Adrenal gland (tissue), 19 donors: ENCODE measurements at places on chromosomes 2 and 18. TPM values are rescaled to one million over a fixed set of nuclear protein-coding genes. Genes with fewer than 3 reads are reported as not detected.

GRCh38 chr2:179561702-179562101, 297.1 kb upstream of the SESTD1 start:
- DNase-seq: no peak

DNA sequence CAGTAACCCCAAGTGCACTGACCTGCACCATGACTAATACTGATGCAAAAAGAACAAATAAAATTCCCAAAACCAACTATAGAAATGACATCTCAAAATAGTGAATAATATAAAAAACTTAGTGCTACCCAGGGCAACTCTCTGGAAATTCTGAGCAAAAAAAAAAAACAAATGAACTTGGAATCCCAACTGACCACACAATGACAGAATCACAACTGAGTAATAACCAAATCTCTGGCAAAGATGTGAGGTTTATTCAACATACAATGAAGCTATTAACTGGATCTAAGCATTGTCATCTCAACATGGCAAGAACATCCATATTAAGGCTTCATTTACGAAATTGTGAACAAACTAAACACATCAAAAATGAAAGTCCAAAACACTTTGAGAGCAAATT, 22.7 kb downstream of the EXOC6B start:
- DNase-seq: no peak

SLC9A4 gene
- polyA plus RNA-seq: not detected

DNA sequence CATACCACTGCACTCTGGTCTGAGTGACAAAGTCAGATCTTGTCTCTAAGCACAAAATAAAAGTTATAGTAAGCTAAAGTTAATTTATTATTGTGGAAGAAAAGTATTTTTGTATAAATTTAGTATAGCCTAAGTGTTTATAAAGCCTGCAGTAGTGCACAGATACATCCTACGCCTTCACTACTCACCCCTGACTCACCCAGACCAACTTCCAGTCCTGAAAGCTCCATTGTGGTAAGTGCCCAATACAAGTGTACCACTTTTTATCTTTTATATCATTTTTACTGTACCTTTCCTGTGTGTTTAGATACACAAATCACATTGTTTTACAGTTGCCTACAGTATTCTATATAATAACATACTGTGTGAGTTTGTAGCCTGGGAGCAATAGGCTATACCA, 57.5 kb downstream of the UBE2E3 start:
- DNase-seq: no peak

ZNF521 gene
- 15.9 TPM for polyA plus RNA-seq

DSG4 gene
- polyA plus RNA-seq: not detected

DNA sequence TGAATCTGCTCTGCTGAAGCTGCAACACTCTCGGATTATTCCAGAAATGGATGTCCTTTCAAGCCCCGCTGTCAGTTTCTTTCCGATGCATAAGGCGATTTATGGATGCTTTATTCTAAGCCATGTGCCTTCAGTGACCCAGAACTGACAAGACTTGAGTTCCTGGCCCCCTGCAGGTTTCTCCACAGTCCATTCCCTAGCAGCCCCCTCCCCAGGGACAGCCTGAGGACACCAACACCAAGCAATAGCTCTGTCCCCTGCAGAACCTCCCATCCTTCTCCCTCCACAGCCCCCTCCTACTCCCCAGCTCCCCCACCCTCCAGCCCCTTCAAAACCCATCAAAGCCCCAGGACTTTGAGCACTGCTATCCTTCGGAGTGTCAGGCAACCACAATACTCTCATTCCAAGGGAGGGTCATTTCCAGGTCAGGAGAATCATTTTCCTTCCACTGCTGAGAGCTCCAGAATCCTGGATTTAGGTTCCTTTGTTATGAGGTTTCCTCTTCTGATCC, 24.6 kb upstream of the SPP2 start:
- no peak for DNase-seq

KCNJ13 gene
- polyA plus RNA-seq: not detected

DNA sequence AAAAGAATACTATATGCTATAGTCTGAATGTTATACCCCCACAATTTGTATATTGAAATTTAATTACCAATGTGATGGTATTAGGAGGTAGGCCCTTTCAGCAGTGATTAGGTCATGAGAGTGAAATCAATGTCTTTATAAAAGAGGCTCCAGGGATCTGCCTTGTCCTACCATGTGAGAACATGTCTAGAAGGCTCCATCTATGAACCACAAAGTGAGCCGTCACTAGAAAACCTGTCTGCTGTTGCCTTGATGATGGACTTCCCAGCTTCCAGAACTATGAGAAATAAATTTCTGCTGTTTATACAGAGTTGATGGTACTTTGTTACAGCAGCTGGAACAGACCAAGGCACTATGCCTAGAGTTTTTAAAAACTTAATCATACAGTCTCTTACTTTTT, 46.3 kb upstream of the FAM124B start:
- no peak for DNase-seq

GRCh38 chr2:151051574-151052220, 210.0 kb downstream of the RBM43 start:
- DNase-seq: peak; percentile 40

APCDD1 gene
- polyA plus RNA-seq: 13.1 TPM

GRCh38 chr2:233030-233429, 30.8 kb downstream of the SH3YL1 start:
- no peak for DNase-seq

DNA sequence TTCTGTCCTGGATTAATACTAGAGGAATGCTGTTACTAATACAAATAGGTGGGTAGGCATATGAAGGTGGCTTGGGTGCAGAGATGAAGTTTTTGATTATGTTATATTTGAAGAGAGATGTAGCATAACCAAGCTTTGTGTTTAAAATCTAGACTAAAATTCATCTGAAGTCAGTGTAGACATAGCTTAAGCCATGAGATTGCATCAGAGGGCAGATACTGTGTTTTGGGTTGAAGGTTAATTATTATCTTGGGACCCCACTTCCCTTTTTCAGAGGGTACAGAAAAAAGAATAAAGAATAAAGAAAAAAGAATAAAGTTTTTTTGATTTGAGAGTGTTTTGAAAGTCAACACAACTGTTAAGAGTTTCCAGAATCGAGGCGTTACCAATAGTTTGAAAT, 13.0 kb downstream of the PPM1B start:
- DNase-seq: no peak

DLX1 gene
- polyA plus RNA-seq: 1.4 TPM

DNA sequence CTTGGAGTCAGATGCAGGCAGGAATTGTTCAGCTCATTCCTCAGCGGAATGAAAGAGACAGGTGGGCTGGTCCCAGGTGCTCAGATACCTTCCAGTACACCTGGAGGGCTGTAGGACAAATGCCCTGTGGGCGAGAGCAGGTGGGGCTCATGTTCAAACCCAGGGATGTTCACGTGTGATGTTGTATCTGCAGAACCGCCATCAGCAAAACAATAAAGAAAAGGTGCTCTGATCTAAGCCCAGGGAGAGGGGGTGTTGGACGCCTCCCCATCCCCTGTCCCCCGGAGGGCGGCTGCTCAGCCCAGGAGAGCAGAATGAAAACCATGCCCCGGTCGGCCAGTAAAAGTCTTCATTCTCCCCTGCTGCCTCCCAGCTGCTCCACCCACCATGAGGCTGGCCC, 197.4 kb downstream of the HAUS1 start:
- DNase-seq: no peak

MORN2 gene
- polyA plus RNA-seq: 34.1 TPM
